ENCODE measurements at places on chromosomes 3 and 15.

DNA sequence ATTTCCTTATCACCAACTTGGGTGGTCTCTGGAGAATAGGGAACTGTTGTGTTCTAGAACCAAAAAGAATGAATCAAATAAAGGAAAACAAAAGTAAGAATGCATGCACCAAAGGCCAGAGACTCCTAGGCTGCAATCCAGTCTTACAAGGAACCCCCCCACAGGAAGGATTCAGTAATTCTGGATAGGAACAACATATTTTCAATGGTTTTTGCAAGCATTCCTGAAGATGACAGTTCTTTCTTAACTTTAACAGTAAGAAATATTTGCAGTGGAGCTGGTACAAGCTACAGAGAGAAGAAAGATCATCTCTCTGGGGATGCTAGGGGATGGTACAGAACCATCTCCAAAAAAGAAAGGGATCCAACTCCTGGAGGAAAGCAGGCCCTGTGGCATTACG lies 116.2 kb upstream of the CHRM5 start:
- DNase-seq: no peak

- DNase-seq: peak; percentile 72
These were observed at the start of gene SLC25A38 for GRCh38 chr3:39383045-39383880. SLC25A38 (plus strand) TSS chr3:39383370; CDS start chr3:39383725, 355 bp downstream.

GRCh38 chr3:23183731-23184130 lies 19.4 kb upstream of the UBE2E2 start:
- peak; percentile 55 for DNase-seq

- DNase-seq: peak; percentile 15
These were observed 11.5 kb upstream of the SHF start for GRCh38 chr15:45199136-45199810.

DNA sequence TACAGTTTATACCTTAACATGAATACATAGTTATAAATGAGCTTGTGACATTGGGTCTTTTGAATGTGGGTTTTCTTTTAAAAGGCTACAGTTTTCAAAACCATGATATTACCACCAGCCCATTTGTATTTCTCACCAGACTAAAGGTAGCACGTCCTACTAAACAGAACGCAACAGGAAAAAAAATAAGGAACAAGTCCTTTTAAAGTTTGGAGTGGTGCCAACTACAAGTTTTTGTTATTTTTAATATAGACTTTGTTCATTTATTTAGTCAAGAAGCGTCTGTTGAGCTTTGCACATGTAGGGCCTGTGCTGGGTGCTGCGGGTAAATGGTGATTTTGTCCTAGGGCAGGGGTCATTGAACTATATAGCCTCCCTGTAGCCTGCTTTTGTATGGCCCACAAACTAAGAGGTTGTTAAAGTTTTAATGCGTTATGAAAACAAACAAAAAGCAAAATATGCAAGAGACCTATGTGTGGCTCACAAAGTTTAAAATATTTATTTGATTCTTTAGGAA lies 164.4 kb downstream of the GHSR start:
- no peak for DNase-seq

DNA sequence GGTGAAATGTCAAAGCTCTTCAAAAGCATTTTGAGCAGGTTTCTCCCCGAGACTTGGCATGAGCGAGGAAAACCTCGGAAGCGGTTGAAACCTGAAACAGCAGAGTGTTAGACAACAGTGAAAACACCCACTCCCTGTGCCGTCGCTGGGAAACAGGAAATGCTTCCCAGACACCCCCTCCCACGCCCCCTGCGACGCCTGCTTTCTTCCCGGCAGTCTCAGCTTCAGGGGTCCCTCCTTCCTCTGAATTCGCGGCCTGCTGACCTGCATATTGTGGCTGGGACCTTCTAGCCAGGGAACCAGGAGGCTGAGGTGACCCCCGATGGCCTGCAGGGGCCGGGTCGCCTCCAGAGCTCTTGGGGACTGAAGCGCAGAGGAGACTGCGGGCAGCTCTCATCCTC lies 250.6 kb upstream of the LYSMD4 start:
- no peak for DNase-seq

GRCh38 chr15:90138071-90138833 lies 36.0 kb upstream of the IDH2 start:
- DNase-seq: no peak

GRCh38 chr15:69729167-69729748 lies 276.6 kb downstream of the RPLP1 start:
- peak; percentile 31 for DNase-seq

DNA sequence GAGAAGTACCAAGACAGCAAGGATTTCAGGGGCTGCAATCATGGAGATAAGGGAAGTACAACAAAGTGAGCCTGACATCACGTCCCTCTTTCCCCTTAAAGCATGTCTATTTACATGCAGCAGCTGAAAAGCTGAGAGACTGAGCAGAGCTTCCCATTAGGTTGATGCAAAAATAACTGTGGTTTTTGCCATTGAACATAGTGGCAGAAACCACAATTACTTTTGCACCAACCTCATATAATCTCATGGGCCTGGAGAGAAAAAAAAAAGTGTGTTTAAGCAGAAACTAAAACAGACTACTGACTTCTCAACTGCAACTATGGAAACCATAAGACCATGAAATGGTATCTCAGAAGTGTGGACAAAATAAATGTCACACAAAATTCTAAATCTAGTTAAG lies 48.3 kb downstream of the CCDC12 start:
- no peak for DNase-seq

- no peak for DNase-seq
These were observed 47.3 kb downstream of the ITGA11 start for GRCh38 chr15:68384451-68385239.

- DNase-seq: no peak
These were observed 41.6 kb upstream of the CLSTN2 start for GRCh38 chr3:139893267-139893962.

DNA sequence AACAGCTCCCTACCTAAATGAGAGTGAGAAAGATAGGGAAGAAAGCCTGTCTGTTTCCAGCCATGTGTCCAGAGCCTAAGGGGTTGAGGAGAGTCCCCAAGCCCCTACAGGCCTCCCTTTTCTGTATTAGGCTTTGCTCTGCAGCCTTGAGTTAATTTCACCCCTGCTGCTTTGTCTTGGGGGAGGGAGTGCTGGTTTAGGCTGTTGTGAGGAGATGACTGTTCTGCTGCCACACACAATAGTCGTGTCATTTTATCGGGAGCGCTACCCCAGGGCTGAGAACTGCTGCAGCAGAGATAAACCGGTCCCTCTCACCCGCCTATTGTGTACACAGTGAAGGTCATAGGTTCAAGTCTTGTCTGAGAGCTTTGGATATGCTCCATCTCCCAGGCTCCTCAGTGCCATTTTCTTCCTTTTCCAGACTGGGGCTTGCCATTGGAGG lies 1.4 kb downstream of the ZNF609 start:
- no peak for DNase-seq

DNA sequence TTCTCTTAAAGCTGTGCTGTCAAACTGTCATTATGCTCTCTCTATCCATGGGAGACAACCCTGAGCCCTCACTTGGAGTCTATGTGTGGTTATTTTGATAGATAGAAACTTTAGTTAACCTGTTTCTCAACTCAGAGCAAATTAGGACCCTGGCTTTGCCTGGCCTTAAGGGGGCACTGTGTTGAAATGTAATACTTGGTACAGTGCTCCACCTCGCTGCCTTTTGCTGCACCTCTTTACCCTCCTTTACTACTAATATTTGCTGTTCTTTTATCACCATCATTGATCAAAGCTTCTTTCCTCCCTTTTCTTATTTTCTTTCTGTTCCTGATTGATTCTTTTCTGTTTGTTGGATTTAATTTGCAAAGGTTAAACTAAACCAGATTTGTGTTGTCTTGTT lies 34.3 kb downstream of the STT3B start:
- no peak for DNase-seq

GRCh38 chr15:85580879-85581278 lies 200.5 kb downstream of the AKAP13 start:
- no peak for DNase-seq

DNA sequence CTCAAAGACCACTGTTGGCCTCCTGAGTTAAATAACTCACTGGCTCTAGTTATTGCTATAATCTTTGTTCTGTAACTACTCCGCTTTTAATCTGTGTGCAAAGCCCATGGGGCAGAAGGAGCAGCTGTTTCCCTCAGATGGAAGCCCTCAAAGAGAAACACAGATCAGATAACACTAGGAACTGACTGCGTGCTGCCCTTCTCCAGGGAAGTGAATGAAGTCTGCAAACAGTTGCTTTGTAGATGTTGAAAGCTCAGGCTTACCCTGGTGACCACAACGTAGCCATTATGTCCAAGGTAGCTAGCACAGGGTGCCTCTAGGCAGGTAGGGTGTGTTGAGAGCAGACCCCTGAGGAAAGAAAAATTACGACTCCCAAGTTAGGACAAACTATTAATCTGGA lies 152.3 kb upstream of the STAC start:
- DNase-seq: no peak

- no peak for DNase-seq
These were observed 1121.2 kb downstream of the SI start for GRCh38 chr3:163957072-163957471.

- DNase-seq: peak; percentile 43
These were observed 18.8 kb upstream of the IQSEC1 start for GRCh38 chr3:13091898-13092611.

DNA sequence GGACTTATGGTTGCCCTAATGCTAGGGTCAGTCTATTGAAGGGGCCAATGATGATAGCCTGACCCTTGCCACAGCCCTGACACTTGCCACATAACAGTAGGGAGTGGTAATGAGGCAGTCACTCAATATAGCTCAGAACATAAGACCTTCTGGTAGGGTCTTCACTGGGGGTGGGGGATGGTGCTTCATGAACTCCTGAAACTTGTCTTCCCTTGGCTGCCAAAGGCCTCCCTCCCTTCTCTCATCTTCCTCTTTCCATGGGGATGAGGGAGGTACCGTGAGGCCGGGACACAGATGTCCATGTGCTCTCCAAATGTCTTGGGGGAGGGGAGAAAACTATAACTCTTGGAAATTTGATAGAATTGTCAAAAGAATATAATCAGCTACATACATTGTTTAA lies 21.1 kb upstream of the THSD4 start:
- DNase-seq: no peak

- no peak for DNase-seq
These were observed 73.3 kb downstream of the NSMCE3 start for GRCh38 chr15:29196290-29196689.

DNA sequence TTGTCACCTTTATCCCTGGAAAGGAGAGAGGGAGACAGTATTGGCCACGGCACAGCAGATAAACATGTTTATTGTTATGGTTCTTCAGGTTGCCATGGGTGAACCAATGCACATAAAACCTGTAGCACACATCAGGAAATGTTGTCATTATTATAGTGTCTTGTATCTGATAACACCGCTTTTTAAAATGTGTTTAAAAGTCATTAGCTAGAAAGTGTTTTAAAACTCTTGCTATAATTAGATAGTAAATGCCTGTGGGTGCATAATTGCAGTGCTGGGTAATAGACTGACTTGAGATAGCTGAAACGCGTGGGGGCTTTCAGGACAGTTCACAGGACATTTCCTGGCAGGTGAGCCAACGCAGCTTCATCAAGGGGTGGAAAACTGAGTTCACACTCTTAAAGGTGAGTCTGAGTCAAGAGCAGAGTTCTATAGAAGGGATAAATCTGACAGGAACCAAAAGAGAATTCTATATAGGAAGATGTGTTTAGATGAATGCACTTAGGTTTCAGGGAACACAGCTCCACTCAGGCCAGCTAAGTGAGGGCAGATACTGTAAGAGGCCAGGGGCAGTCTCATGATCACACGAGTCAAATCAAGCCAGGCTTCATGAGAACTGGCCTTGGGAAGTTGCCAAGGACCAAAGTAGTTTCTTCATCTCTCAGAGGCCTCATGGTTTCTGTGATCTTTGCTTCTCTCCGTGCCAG lies 35.6 kb upstream of the PPP4R2 start:
- DNase-seq: no peak

GRCh38 chr15:39403640-39404117 lies 177.2 kb upstream of the THBS1 start:
- no peak for DNase-seq

DNA sequence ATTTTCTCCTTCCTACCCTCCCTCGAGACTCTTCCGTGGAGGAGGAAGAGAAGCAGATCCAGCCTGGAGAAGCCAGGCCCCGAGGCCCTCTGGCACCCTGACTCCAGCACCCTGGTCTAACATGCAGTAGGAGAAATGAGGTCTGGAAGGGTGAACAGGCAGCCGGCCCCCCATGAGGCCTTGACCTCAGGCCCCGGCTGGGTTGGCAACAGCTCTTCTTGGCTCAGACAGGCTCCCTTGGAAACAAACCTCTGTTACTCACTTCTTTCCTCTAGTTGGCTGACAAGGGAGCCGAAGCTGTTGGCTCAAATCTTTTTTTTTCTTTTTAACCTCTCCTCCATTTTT lies 73.4 kb downstream of the CPN2 start:
- no peak for DNase-seq

DNA sequence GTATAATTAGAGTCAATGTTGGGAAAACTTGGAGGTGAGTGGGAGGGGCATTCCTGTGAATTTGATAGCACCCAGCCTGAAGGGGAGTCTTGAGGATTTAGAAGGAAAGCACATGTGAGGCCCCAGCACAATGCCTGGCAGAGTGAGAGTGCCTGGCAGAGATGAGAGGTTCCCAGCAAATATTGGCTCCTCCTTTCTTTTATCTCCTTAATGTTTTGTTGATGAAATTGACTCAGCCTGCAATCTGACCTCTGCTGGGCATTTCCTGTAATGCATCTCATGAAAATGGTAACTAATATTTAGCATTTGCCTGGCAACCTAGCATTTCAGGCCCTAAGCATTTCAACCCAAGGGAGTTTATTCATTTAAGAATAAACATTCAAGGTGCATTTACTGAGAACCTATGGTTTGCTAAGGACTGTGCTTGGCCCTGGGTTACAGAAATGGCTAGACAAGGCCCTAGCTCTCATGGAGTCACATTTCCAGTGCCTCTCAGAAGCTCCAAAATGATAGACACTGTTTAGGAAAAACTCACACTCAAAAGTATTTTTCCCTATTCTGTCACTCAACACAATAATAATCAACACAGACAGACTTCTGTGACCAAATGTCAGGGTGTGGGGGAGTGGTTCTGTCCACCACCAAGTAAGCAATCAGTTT lies 19.0 kb downstream of the PDHB start:
- peak; percentile 46 for DNase-seq

- no peak for DNase-seq
These were observed 30.0 kb downstream of the SHQ1 start for GRCh38 chr3:72818092-72818773.

DNA sequence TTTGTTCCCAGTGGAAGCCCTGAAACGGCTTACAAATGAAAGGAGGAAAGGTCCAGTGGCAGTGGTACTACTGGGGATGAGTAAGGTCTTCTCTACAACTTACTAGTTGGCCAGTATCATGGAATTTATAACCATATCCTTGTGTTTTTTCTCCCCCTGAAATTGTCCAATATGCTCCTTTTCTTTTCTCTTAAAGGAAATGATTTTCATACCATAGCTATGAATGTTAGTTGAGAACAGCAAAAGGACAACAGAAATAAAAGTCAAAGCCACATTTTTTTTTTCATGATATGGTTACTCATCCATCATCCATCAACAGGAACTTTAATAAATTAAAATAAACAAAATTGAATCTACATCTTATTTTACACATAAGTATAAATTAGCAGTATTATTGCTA lies 450.4 kb downstream of the MFSD1 start:
- DNase-seq: no peak

All from NCI-H460 (cell line).